ENCODE measurements at places on chromosomes 3 and 15. TPM values are rescaled to one million over a fixed set of nuclear protein-coding genes. Genes with fewer than 3 reads are reported as not detected.

DNA sequence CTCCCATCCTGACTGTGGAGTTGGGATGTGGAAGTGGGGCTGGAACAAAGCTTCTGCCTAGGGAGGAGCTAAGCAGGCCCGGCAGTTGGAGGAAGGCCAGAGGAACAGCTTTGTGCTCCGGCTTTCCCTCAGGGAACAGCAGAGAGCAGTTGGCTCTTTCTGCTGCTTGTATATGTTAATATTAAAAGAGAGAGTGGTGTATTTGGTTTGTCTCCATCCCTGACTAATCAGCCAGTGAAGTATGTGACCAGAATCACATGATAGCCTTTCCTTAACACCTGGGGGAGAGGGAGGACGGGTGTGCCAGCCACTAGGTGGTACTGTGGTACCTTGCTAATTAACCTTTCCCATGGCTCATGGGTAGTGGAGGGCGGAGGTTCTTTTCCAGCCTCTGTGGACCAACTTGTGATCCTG, 10.0 kb downstream of the EIF2B5 start:
- no peak overlapping the region for H3K4me3 ChIP-seq
- no peaks in the 10 kb centered on the region for H3K4me1 ChIP-seq
- H3K36me3 ChIP-seq, result peaks cover 63% of the 10 kb centered on the region
- no peak overlapping the region for H3K27ac ChIP-seq
- DNase-seq, result no peak

- no peak overlapping the region for H3K4me3 ChIP-seq
- no peak overlapping the region for H3K27ac ChIP-seq
- no peaks in the 10 kb centered on the region for H3K36me3 ChIP-seq
- peaks cover 26% of the 10 kb centered on the region for H3K27me3 ChIP-seq
- H3K4me1 ChIP-seq, result peaks cover 7% of the 10 kb centered on the region
- DNase-seq, result no peak
Measured at GRCh38 chr3:169744366-169745054, 20.4 kb downstream of the TERC start.

DNA sequence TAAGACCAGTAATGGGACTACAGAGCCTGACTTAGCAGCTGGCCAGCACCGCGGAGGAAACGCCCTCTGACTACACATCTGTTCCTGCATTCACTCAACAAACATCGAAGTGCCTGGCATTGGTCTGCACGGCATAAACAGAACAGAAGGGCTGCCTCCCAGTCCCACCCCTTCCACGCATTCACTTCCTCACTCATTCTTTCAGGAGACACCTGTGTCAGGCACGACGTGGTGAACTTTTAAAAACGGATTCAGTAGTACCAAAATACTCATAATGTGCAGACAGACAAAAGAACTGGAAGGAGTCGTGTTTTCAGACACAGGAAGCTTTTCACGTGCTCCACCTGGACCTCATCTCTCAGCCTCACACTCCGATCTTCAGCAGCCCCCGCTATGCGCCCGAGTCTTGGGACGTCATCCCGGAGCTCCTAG, 123.3 kb downstream of the XXYLT1 start:
- no peaks in the 10 kb centered on the region for H3K27me3 ChIP-seq
- H3K36me3 ChIP-seq, result no peaks in the 10 kb centered on the region
- H3K4me1 ChIP-seq, result peaks cover 37% of the 10 kb centered on the region
- peak overlapping the region; percentile 74 for H3K27ac ChIP-seq
- DNase-seq, result peak; percentile 48

DNA sequence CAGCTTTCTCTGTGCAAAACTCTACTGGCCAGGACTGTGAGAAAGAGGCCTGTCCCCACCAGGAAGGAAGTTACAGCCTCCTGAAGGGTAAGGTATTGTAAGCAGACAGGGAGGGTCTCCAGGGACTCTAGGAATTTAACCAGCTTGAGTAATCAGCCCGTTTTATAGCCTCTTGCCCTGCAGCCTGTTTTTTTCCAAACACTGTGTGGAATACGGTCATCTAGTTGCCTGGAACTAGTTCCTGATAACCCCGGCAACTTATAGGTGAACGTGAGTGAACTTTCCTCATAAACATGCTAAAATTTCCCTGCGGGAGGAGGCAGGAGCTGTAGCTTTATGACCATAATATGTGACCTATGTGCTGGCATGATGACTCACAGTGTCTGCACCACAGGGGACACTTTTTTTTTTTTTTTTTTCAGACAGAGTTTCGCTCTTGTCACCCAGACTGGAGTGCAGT, 60.1 kb upstream of the DAZL start:
- H3K27me3 ChIP-seq, result peaks cover 12% of the 10 kb centered on the region
- H3K4me1 ChIP-seq, result no peaks in the 10 kb centered on the region
- H3K27ac ChIP-seq, result no peak overlapping the region
- H3K4me3 ChIP-seq, result no peak overlapping the region
- H3K36me3 ChIP-seq, result no peaks in the 10 kb centered on the region

- H3K4me1 ChIP-seq, result no peaks in the 10 kb centered on the region
- no peak overlapping the region for H3K27ac ChIP-seq
- DNase-seq, result no peak
- H3K36me3 ChIP-seq, result no peaks in the 10 kb centered on the region
- H3K4me3 ChIP-seq, result no peak overlapping the region
- H3K27me3 ChIP-seq, result no peaks in the 10 kb centered on the region
Measured at GRCh38 chr3:29064085-29064484, 216.8 kb upstream of the RBMS3 start.

DNA sequence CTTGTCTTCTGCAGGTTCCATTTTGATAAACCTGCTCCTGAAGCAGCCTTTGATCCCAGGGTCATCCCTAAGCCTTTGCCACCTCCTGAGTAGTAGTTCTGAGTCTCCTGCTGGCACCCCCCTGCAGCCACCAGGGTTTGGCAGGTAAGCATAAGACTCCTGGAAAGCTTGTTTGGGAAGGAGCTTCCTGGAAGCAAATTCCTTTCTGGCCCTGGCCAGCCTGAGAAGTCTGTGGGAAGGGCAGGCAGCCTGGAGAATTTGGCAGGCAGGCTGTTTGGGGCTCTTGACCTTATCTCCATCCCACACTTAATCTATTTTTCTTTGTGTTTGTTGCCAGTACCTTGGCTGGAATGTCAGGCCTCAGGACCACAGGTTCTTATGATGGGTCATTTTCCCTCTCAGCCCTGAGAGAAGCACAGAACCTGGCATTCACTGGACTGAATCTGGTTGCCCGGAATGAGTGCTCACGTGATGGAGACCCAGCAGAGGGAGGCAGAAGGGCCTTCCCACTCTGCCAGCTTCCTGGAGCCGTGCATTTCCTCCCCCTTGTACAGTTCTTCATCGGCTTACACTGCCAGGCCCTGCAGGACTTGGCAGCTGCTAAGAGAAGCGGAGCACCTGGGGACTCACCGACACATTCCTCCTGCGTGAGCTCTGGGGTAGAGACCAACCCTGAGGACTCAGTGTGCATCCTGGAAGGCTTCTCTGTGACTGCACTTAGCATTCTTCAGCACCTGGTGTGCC, 13.4 kb downstream of the ATRIP start:
- H3K4me1 ChIP-seq, result no peaks in the 10 kb centered on the region
- no peak overlapping the region for H3K4me3 ChIP-seq
- H3K27ac ChIP-seq, result no peak overlapping the region
- no peaks in the 10 kb centered on the region for H3K27me3 ChIP-seq
- peaks cover 37% of the 10 kb centered on the region for H3K36me3 ChIP-seq

- H3K27me3 ChIP-seq, result no peaks in the 10 kb centered on the region
- no peaks in the 10 kb centered on the region for H3K4me1 ChIP-seq
- H3K4me3 ChIP-seq, result no peak overlapping the region
- DNase-seq, result no peak
Measured at GRCh38 chr15:29613951-29614382, 208.3 kb downstream of the TJP1 start.

DNA sequence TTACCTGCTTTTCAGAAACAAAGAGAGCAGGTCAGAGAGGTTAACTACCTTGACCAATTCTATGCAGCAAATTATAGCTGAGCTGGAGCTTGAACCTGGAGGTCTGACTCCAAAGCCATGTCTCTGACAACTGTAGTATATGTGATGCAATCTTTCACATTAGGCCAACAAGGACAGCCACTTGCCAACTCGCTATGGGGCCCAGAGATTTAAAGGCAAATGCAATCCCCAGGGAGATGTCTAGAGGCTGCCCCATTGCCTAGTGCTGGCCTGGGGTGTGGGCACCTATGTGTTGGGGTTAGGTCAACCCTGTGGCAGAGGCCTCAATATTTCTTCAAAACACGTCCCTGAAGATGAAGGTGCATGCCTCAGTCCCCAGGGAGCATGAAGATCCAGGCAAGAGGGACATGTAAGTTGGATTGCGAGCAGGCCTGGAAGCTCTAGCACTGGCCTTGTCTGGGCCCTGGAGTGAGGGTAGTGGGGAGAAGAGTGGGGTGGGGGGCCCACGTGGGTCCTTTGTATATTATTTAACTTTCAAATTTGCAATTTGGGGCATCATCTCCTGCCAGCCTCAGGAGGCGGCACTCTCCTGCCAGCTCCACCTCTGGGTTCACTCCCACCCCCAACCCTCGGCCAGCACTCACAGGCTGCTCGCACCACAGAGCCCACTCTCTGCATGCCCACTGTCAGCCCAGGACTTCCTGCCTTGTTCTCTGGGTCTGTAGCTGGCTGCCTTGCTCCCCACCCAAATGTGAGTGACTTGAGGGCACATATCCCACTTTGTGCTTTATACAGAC, 64.3 kb downstream of the SLC12A8 start:
- no peak overlapping the region for H3K4me3 ChIP-seq
- H3K27ac ChIP-seq, result no peak overlapping the region
- H3K4me1 ChIP-seq, result peaks cover 26% of the 10 kb centered on the region
- peaks cover 55% of the 10 kb centered on the region for H3K27me3 ChIP-seq

DNA sequence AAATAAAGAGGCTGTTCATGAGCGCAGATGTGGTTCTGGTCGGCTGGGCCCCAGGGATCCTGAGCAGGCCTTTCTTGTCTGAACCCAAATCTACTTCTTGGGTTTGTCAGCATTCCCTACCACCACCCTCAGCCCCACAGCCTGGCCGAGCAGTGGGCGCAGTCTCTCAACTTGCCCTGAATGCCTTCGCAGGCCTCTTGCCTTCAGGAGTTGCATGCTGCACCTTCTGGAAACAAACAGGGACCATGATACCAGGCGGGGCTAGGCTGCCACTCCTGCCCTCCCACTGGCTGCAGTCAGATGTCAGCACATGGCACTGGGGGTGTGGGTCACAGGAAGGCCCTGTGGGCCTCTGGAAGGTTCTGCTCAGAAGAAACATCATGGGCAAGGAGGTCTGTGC, 13.2 kb upstream of the C15orf39 start:
- peaks cover 5% of the 10 kb centered on the region for H3K4me1 ChIP-seq
- no peak overlapping the region for H3K27ac ChIP-seq
- no peak overlapping the region for H3K4me3 ChIP-seq
- no peaks in the 10 kb centered on the region for H3K36me3 ChIP-seq
- no peaks in the 10 kb centered on the region for H3K27me3 ChIP-seq
- no peak for DNase-seq

DNA sequence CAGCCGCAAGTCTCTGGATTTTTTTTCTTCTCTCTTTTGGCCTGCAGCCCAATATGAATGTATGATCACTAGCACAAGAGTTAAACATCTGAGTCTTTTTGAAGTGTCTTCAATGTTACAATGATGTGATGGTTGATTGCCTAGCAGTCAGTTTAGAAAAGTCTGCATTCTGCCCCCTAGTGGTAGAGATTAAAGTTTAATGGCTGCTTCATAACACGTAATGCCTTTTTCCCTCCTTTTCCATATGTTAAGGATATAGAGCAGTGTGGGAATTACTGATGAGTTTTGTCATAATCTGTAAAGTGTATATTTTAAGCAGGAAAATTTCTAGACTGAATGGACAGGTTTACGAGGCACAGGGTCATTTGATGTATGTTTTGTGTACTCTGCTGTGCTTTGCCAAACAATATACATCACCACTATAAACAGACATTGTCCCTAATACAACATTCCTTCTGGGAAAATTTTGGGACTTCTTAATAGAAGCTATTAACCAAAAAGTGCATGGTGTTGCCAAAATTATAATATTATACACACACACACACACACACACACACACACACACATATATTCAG, 1038.5 kb upstream of the NR2F2 start:
- H3K27me3 ChIP-seq, result peaks cover 61% of the 10 kb centered on the region
- H3K4me1 ChIP-seq, result peaks cover 20% of the 10 kb centered on the region
- DNase-seq, result no peak

GRCh38 chr3:131907796-131908195, 127.0 kb downstream of the CPNE4 start:
- no peak overlapping the region for H3K27ac ChIP-seq
- H3K4me3 ChIP-seq, result no peak overlapping the region
- H3K27me3 ChIP-seq, result no peaks in the 10 kb centered on the region
- H3K36me3 ChIP-seq, result no peaks in the 10 kb centered on the region
- no peaks in the 10 kb centered on the region for H3K4me1 ChIP-seq
- no peak for DNase-seq

DNA sequence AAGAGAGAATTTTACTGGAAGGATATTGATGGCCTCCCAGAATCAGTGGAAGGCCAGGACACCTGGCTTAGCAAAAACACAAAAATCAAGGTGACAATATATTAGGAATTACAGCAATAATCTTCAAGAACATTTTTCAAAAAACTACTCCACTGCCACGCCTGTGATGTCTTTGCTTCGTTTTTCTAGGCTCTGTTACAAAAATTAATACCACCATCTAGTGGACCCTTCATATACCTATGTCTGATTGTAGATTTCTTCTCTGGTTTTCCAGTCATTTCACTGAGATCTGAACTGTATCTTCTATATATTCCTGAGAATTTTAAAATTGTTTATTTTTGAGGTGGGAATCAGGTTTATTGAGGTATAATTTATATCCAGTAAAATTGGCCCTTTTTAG, 5.6 kb upstream of the SLC33A1 start:
- peaks cover 36% of the 10 kb centered on the region for H3K4me1 ChIP-seq
- H3K27me3 ChIP-seq, result no peaks in the 10 kb centered on the region

- no peak overlapping the region for H3K27ac ChIP-seq
- no peak overlapping the region for H3K4me3 ChIP-seq
- DNase-seq, result no peak
- H3K4me1 ChIP-seq, result peaks cover 7% of the 10 kb centered on the region
- no peaks in the 10 kb centered on the region for H3K27me3 ChIP-seq
- no peaks in the 10 kb centered on the region for H3K36me3 ChIP-seq
Measured at GRCh38 chr3:59808446-59808845, 758.6 kb upstream of the CFAP20DC start.

- H3K4me1 ChIP-seq, result no peaks in the 10 kb centered on the region
- no peak overlapping the region for H3K27ac ChIP-seq
- H3K36me3 ChIP-seq, result no peaks in the 10 kb centered on the region
- H3K27me3 ChIP-seq, result no peaks in the 10 kb centered on the region
- DNase-seq, result no peak
Measured at GRCh38 chr3:167450195-167450594, 23.6 kb downstream of the SERPINI2 start.

DNA sequence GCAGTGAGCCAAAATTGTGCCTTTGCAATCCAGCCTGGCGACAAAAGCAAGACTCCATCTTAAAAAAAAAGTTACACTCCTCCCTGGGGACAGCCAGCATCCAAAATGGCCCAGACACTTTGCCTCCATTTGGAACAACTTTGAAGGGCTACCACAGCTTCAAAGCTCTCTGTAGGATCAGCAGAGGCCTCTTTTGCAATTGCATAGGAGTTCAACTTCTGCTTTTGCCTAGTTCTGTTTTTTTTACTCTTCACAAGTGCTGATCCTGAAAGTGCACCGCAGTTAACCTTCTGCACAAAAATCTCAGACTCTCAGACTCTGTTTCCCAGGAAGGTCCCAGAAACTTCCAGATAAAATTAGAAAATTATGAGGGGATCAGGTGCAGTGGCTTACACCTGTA, 25.2 kb upstream of the SLC4A7 start:
- H3K36me3 ChIP-seq, result no peaks in the 10 kb centered on the region
- H3K4me3 ChIP-seq, result no peak overlapping the region
- H3K27me3 ChIP-seq, result no peaks in the 10 kb centered on the region
- H3K4me1 ChIP-seq, result peaks cover 2% of the 10 kb centered on the region

Gene OR5K2
- not detected for total RNA-seq

Gene RAD54L2
- total RNA-seq, result 40.0 TPM

Gene PLCH1
- 0.09 TPM for total RNA-seq

Measured in activated T-helper 2 cell treated with anti-CD3 and anti-CD28 coated beads, Interferon-gamma antibody, Interleukin-2, Interleukin-4, amounts not matched to agents 10 μg/mL and 5 μg/mL and 100 μg/mL, durations not matched to agents 14 hours and 24 hours and 36 hours (primary cell).